CD4-positive, alpha-beta T cell (primary cell): ENCODE measurements at places on chromosomes 6 and 20. TPM values are rescaled to one million over a fixed set of nuclear protein-coding genes. Genes with fewer than 3 reads are reported as not detected.

Gene CABLES2
- total RNA-seq: 4.4 TPM

- DNase-seq: no peak
These were observed 109.1 kb downstream of the BACH2 start for GRCh38 chr6:90187437-90188121.

GRCh38 chr20:8536262-8536618 lies 404.2 kb downstream of the PLCB1 start:
- DNase-seq: no peak

DNA sequence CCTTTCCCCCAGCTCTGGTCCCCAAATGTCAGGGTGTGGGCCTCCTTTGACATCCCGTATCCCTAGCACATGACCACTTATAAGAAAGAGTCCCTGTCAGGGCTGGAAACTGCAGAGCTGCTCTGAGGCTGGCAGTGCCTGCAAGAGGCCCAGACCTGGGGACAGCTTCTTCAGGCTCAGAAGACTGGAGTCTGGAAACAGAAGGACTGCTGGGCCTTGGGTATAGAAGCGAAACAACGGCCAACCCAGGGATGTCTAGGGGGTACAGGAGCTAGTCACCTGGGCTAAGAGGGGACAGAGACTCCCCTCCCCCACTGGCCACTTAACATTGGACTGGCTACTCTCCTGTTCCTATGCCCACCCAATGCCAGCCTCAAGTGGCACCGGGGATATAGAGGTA lies 4.7 kb downstream of the SCUBE3 start:
- DNase-seq: no peak

DNA sequence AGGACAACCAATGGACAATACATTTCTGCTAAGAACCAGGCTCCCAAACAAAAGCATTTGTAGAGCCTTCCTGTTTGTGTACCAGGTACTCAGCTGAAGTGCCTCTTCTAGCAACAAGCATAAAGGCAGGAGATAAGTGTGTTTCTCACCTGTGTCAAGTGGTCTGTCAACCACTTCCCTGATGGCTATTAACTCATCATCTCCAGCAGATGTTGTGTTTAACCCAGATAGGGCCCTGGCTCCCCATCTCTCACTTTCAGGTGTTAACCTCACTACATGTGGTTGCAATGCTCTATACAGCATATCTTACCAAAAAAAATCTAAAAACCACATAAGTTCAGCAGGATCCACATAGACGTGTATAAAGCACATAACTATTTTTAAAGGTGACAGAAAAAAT lies 9.6 kb upstream of the IL17A start:
- DNase-seq: no peak

Gene TSHZ2
- total RNA-seq: 26.1 TPM

Gene ANKRD66
- total RNA-seq: not detected

DNA sequence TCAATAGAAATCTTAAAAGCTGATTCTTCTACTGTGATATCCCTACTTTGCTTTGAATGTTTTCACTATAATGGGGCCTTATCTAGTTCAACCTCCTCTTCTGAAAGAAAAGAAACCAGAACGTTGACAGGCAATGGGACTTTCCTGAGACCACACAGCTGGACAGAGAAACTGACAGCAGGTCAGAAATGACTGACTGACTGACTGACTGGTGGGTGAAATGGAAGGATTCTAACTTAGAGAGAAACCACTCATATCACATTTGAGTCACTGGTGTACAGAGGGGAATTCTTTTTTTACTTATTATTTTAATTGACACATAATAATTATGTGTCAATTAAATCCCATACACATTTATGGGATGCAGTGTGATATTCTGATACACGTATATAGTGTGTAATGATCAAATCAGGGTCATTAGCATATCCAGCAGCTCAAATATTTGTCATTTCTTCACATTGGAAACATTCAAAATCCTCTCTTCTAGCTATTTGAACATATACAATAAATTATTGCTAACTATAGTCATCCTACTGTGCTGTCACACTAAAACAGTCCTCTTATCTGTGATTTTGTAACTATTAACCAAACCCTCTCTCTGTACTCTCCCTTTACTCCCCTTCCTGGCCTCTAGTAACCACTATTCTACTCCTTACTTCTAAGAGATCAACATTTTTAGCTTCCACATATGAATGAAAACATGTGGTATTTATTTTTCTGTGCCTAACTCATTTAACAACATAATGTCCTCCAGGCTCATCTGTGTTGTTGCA lies 64.8 kb upstream of the NRSN1 start:
- DNase-seq: no peak

Gene CST9
- total RNA-seq: not detected

Gene EDN3
- total RNA-seq: 1.4 TPM

Gene GHRH
- total RNA-seq: not detected

Gene ELOVL2
- not detected for total RNA-seq

DNA sequence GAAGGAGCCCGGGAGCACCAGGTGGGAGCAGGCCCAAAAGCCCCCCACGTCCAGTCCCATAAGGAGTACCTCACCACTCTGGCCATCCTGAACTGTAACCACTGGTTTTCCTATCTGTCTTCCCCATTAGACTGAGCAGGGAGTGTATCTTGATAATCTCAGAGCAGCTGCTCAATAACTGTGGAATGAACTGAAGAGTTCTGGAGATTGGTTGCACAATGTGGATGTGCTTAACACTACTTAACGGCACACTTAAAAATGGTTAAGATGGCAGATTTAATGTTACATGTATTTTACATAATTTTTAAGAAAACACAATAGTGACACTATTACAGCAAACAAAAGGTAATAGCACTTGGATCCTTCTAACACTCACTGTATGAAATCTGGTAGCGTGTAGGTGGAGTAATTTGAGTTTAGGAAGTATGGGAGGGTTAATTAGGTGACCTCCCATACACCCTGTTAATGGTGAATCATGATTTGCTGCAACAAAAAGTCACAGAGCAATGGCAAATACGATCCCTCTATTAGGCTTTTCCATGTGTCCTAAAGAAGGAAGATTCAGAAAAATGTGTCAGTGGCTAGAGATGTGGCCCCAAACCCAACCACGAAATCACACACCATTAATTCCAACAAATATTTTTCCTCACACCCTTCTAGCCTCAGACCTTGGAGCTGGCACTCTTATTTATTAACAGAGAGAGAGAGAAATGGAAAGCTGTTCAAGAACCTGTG lies 18.4 kb downstream of the TRAM2 start:
- no peak for DNase-seq

- no peak for DNase-seq
These were observed 52.5 kb downstream of the EDN1 start for GRCh38 chr6:12342664-12343063.

Gene CLVS2
- not detected for total RNA-seq

- DNase-seq: no peak
These were observed 281.0 kb upstream of the EYS start for GRCh38 chr6:65988006-65988405.

DNA sequence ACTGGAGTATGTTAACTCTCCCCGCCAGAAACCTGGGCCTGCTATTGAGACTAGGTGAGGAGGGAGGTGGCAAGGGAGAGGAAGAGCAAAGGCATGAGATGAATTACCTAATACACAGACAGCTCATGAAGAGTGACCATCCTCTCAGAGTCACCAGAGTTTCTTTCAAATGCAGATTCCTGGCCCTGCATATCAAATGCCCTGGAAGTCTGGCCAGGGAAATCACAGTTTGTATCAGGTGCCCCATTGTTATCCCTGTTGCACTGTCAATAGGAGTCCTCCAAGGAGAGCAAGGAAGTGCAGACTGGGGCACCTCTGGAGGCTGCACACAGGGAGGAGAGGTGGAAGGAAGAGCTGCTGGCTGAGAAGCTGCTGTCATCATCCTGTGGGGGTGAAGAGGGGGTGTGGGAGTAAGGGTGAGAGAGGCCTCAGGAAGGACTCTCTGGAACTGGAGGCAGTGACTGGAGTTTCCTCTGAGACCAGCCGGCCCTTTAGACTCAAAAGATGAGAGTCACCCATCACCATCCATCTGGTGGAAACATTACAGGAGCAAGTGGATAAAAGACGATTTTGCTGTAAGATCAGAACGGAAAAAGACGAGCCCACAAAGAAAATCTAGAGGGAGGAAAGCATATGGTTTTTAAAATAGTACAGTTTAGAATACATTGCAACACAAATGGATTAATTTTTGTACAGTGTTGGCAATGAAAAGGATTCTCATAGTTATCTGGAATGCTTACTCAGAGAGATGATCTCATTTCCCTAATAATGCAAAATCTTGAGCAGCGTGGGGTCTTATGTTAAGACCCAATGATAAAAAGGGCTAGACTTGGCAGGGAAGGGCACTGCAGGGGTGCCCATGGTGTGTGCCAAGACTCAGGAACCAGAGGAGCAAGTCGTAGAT lies 268.1 kb downstream of the UST start:
- no peak for DNase-seq

Gene ME1
- total RNA-seq: not detected

DNA sequence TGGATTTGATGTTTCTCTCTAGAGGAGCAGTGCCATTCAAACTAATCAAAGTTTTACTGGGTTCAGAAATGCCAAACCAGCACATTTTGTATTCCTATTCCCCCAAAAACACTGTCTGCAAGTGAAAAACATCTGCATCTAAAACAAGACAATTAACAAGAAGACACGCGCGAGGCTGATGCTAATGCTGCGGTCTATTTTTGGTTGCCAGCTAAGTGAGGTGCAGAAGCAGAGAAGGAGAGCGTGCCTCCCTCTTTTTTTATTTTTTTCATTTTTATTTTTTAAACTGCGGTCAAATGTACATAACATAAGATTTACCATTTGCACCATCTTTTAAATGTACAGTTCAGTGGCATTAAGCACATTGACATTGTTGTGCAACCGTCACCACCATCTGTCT lies 641.1 kb downstream of the DHX35 start:
- DNase-seq: no peak

DNA sequence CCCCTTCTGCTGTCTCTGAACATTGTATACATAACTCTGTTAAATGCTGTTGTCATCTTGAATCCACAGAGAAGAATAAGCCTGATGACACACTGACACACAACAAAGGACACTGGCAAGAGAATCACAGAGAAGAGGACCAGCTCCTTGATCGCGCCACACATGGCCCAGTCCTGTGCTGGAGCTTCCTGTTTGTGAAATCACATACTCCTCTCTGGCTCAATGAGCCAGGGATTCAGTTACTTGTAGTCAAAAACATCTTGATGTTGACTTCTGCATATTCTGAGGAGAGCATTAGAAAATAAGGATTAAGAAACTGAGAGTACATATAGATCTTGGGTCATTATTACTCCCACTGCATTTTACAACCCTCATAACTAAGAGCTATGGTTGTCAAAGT lies 100.1 kb downstream of the EPB41L2 start:
- no peak for DNase-seq

- DNase-seq: no peak
These were observed 177.4 kb downstream of the TAF4 start for GRCh38 chr20:61888101-61888865.

Gene CCDC28A
- total RNA-seq: 36.9 TPM

DNA sequence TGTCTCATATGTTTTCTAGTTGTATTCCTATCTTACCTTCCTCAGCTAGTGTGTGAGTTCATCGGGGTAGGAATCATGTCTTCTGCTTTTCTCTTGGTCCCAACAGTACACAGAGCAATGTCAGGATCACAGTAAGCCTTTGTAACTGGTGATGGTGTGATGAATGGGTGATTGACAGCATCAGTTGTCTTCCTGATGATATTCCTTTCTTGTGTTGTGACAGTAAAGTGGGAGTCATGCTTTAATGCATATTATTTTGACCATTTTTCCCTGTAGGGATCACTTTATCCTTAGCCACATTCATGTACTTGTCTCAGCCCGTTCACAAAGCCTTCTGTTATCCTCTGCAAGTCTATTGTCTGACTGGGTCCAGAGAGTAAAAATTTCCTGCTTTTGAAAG lies 501.7 kb downstream of the UTRN start:
- no peak for DNase-seq

Gene SLC22A23
- 13.6 TPM for total RNA-seq

- no peak for DNase-seq
These were observed 3.0 kb downstream of the DEFB115 start for GRCh38 chr20:31260326-31260932.

DNA sequence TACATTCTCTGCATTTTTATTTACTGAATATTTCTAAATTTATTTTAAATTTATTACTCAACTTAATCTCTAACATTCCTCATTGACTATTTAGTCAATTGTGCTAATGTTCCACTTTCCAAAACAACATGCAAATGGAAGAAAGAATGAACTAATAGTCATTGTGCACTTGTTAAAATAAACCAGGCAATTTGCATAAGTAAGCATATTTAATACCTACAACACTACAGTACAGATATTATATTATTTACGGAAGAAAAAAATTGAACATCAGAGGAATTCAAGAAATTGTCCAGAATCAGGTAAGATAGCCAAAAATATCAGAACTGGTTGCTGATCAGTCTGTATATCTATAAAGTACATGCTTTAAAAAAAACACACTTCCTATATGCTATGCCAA lies 320.5 kb downstream of the CENPW start:
- no peak for DNase-seq

- no peak for DNase-seq
These were observed 18.7 kb upstream of the HECA start for GRCh38 chr6:139115989-139116758.

Gene LPIN3
- 1.9 TPM for total RNA-seq
